ENCODE measurements at places on chromosomes 2 and 18.

DNA sequence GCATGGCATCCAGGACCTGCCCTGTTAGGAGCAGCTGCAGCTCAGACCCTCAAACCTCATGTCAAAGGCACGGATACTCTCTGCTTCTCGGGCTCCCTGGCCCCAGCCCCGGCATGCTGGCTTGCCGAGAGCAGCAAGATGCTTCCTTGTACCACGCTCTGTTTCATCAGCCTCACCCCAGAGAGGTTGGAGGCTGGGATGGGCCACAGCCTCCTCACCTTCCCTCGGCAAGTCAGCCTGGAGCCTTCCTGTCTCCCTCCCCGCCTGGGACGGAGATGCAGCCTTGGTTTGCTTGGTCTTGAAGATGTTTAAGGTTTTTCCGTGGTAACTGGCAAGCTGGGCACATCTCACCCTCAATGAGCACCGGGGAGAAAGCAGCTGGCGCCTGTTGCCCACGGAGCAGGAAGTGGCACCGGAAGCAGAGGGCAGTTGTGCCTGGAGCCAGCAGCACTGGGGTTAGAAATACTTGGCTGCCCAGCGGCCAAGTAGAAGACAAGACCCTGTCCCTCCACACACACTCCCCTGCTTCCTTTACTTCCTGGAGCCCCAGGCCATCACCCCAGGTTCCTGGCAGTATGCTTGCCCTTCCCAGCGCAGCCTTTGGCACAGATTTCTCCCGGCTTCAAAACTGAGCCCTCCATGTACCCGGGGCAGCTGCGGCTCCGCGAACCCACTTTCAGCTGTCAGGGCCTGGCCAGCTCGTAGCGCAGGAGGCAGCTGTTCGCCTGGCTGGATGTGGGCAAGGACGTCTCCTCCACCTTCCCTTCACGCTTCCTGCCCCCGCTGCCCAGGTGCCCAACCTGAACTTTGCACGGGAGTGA, 17.4 kb downstream of the FBLN7 start:
- DNase-seq, result no peak

DNA sequence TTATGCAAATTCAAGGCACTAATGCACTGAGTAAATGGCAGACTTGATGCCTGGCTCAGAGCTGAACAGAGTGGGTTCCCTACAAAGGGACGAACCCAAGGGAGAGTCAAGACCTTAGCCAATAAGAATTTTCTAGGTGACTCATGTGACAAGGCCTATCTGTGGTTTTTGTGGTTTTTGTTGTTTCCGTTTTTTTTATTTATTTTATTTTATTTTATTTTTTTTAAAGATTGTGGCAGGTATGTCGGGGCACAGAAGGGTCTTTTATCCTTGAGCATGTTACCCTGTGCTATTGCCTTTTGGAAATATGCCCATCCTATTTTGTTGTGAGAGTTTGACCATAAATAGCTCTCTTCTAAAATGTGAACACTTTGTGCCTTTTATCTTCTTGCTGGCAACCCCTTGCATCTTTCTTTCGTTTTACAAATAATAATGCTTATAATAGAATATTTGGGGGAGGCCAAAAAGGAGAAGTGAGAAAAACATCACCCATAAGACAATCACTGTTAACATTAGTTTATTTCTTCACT, 113.4 kb upstream of the AQP4 start:
- DNase-seq, result no peak

- no peak for DNase-seq
Measured at GRCh38 chr18:9249254-9249653, 85.3 kb upstream of the TWSG1 start.

GRCh38 chr2:160270571-160271113, 70.6 kb upstream of the ITGB6 start:
- no peak for DNase-seq

GRCh38 chr2:129242269-129242668, 737.2 kb upstream of the RAB6C start:
- DNase-seq, result no peak

DNA sequence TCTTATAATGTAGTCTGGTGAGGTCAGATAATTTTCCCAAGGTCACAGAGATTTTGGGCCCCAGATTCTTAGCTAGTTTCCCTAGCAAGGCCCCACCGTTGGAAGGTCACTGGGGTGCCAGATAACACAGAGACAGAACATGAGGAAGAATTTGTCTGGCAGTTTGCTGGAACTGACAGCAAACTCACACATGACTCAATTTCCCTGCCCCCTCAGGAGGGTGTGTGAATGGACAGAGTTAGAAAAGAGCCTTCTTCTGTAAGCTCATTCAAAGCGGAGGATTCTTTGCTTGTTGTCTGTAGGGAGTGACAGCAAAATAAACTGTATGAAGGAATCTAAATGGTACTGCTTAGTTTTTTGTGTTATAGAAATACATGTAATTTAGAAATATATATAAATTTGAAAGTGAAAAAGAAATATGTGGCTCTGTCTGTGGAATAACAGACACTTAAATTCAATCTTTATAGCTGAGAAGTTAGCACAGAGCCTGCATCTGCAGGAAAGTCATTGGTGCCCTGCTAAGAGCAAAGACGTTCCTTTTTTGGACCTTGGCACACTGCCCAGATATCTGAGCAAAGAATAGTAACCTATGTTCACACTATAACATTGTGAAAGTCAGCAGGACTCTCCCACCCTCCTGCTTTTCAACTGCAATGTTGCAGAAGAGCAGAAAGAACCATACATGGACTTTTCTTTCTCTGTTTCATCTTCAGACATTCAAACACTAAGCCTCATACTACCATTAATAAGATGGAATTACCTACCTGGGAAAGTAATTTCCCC, 2.1 kb downstream of the MDH1 start:
- no peak for DNase-seq

DNA sequence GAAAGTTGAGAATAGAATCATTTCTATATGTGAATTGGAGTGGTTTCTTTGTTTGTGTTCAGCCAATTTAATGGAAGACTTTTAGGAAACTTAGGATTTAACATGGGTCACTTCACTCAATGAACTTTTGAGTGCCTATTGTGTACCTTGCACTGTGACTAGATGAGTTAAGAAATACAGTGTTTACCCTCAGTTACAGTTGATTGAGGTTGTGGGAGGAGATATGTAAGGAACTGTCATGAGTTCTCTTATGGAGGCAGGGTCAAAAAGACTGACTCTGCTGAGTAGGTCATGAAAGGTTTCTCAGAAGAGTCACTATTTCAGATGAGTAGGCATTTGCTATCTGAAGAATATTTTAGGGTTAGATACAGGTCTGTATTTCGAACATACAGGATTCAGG, 98.6 kb downstream of the RAB3GAP1 start:
- no peak for DNase-seq

GRCh38 chr2:30541680-30542079, 94.6 kb downstream of the LCLAT1 start:
- no peak for DNase-seq

- no peak for DNase-seq
Measured at GRCh38 chr2:220437938-220438337, 810.5 kb downstream of the SLC4A3 start.

- no peak for DNase-seq
Measured at GRCh38 chr2:161913865-161914264, 160.2 kb downstream of the DPP4 start.

DNA sequence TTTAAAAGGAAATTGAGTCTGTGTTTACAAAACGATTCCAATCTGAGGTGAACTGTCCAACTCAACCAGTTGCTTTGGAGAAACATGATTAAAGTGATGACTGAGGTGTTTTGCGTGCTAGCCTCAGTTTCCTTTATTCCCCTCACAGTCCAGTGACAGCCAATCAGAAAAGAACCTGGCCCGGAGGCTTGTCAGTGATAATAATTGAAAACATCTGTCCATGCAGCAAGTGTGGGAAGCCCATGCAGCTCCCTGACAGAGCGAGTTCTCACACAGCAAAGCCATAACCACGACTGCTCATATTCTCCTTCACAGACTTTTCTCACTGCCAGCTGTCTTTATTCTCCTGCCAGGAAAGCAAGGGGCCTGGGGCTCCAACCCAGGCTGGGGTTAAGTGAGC, 613.4 kb downstream of the ARHGAP15 start:
- no peak for DNase-seq

GRCh38 chr2:48122166-48122565, 215.9 kb upstream of the FBXO11 start:
- no peak for DNase-seq

GRCh38 chr18:25180973-25181548, 170.9 kb downstream of the ZNF521 start:
- no peak for DNase-seq

- no peak for DNase-seq
Measured at GRCh38 chr18:32362484-32362883, 108.2 kb downstream of the GAREM1 start.

- no peak for DNase-seq
Measured at GRCh38 chr18:23661735-23662308, 889 bp downstream of the ANKRD29 start.

DNA sequence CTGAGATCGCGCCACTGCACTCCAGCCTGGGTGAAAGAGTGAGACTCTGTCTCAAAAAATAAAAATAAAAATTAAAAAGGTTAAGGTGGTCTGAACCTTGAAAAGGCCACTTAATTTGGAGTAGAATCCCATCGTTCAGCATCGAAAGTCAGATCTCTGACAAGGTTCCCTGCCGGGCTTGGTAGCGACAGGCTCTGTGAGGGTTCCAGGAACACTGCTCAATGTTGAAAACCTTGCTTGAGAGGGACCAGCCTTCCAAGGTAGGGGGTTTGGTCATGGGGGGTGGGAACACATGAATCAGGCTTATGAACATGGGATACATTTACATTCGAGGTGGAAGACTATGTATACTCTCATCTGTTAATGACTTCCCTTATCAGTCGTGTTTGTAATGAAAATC, 232.2 kb downstream of the FHOD3 start:
- DNase-seq, result no peak

DNA sequence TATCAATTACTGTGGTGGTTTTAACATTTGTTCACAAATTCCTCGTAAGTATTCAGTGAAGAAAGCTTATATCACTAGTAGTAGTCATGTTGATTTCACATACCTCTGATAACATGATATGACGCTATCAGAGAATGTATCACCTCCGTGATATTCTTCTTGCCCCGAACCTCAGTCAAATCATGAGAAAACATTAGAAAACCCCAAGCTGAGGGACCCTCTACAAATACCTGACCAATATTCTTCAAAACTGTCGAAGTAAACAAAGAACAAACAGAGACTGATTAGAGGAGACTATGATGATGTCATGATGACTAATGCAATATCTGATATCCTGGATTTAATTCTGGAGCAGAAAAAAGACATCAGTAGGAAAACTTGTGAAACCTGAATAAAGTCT, 85.6 kb upstream of the SPOPL start:
- DNase-seq, result no peak

GRCh38 chr2:216761133-216761532, 65.8 kb upstream of the IGFBP5 start:
- DNase-seq, result no peak

DNA sequence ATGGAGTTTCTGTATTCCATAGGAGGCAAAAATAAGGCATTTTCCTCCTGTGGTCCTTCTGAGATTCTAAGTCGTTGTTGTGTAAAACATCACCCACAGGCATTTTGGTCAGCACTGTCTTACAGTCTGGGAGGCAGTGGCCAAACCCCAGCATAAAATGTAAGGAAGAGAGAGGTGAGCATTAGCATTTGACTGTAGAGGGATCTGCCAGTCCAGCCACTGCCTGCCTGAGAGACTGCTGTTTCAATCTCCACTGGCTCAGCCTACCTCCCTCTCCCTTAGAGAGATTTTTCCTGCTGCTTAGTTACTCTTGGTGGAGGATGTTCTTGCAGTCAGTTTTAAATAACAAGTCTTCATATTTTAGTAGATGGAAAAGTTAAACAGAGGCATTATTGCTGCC, 77.0 kb downstream of the ARHGEF33 start:
- DNase-seq, result no peak

- DNase-seq, result no peak
Measured at GRCh38 chr2:158651358-158652057, 143.6 kb upstream of the DAPL1 start.

- DNase-seq, result no peak
Measured at GRCh38 chr2:102678442-102678841, 59.1 kb downstream of the SLC9A2 start.

GRCh38 chr18:76757335-76757734, 65.0 kb upstream of the ZNF236 start:
- no peak for DNase-seq

DNA sequence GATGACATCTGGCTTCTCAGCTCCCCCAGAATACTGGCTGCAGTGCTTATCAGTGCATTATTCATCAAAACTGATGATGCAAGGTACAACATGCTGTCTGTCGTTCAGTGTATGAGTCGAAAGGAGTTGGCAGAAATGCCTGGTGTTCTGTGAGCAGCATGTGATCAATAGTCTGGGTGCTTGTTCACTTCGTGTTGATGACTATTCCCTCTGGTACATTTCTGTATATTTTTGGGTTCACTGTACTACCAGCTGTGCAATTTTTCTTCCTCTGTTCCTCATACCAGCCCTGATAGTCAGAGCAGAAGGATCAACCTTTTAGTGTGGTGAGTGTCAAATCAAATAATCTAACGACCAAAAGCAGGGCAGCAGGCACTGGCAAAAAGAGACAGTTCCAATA, 59.0 kb upstream of the KLHL14 start:
- DNase-seq, result no peak

- DNase-seq, result no peak
Measured at GRCh38 chr2:27916293-27916995, 25.9 kb downstream of the BABAM2 start.

DNA sequence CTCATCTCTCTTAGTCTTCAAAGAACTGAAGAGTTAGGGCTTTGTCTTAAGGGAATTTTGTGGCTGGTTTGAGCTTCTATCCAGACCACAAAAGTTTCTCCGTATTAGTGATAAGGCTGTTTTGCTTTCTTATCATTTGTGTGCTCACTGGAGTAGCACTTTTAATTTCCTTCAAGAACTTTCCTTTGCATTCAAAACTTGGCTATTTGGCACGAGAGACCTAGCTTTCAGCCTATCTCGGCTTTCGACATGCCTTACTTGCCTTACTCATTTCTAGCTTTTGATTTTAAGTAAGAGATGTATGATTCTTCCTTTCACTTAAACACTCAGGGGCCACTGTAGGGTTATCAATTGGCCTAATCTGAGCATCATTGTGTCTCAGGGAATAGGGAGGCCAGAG, 29.9 kb downstream of the HDHD2 start:
- no peak for DNase-seq

DNA sequence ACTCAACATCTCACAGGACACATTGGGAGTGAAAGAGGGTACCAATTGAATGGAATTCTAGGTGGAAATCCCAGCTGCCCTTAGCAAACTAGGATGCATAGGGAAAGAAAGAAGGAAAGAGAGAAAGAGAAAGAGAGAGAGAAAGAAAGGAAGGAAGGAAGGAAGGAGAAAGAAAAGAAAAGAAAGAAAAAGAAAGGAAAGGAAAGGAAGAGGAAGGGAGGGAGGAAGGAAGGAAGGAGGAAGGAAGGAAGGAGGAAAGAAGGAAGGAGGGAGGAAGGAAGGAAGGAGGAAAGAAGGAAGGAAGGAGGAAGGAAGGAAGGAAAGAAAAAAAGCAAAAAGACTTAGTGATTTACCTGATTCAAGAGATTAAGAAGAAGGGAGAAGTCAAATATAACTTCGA, 143.9 kb downstream of the SS18 start:
- DNase-seq, result no peak

Measured in stimulated activated CD4-positive, alpha-beta T cell treated with anti-CD3 and anti-CD28 coated beads, Interleukin-1b, Interleukin-23, amount 100 ng/mL, for 1 hour (primary cell).